ENCODE measurements at places on chromosomes 12 and 14.

DNA sequence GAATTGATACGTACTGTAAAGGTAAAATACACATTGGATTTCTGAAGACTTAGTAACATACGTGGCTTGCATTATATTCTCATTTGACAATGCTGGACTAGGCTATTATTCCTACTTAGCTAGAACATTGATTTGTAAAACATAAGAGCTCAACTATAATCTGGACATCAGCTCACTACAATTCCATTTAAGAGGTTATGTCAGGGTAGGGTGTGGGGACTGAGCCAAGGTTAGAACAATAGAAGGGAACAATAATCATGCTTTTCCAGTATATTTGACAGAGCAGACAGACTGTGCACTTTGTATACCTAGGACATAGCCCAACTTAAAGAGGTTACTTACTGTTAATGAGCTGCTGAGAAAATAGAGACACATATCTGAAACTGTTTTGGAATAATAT lies 10.8 kb downstream of the ZCRB1 start:
- no peak for DNase-seq

- DNase-seq = peak; percentile 65
These were observed 776 bp downstream of the RDH5 start for GRCh38 chr12:55720894-55721444.

- DNase-seq = peak; percentile 18
These were observed 127.7 kb downstream of the ZFP36L1 start for GRCh38 chr14:68665131-68665530.

GRCh38 chr14:101118233-101118632 lies 214.7 kb upstream of the RTL1 start:
- no peak for DNase-seq

- no peak for DNase-seq
These were observed 86.9 kb upstream of the NID2 start for GRCh38 chr14:52155651-52156213.

DNA sequence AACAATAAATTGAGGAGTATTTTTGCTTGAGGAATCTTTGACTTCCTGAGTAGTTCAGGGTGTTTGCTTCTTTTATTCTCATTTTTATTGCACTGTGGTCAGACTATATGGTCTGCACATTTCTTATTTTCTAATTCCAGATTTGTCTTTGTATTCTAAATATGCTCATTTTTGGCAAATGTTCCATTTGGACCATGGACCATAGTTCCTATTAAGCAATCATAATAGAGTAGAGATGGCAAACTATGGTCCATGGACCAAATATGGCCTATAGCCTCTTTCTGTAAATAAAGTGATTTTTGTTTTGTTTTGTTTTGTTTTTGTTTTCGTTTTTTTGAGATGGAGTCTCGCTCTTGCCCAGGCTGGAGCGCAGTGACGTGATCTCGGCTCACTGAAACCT lies 2.1 kb downstream of the GPRC5A start:
- no peak for DNase-seq

DNA sequence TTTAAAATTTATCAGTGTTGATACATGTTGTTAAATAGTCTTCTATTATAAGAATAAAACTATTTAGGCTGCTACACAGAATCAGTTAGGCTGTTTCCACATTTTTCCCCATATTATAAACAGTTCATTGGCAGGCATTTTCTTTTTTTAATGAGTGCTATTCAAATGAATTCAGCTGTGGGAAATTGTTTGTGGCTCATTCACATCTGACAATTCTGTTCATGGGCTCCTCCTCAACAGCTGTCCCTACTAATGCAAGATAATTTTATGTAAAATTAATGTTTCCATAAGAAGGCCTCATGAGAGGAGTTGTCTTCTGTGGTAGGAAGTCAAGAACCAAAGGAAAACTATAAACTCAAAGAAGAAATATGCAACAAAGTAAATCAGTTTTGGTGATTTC lies 218.0 kb downstream of the PPFIA2 start:
- DNase-seq = no peak

- no peak for DNase-seq
These were observed 51.4 kb upstream of the IFNG-AS1 start for GRCh38 chr12:67937822-67938221.

DNA sequence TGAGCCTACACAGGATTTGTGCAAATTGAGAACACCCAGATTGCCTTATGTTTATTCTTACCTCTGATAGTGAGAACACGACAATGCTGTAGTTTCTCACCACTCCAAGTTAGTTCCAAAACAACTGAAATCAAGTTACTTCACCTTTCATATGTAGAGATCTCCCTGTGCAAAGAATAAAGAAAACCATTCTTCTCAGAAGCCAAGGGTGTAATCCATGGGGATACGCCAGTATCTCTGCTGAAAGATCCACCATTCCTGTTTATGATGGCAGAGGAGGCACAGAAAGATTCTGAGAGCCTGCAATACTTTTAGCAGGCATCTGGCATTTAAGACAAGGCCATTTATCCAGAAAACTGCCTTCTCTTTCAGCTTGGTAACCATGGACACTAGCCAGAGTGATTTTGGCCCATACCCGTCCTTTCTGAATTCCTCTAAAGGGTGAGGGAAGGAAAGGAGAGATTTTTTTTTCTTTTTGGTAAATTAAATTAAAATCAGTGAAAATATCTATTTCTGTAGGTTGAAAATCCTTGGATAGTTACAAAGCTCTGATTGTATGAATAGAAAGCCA lies 355.4 kb upstream of the FAR2 start:
- no peak for DNase-seq

DNA sequence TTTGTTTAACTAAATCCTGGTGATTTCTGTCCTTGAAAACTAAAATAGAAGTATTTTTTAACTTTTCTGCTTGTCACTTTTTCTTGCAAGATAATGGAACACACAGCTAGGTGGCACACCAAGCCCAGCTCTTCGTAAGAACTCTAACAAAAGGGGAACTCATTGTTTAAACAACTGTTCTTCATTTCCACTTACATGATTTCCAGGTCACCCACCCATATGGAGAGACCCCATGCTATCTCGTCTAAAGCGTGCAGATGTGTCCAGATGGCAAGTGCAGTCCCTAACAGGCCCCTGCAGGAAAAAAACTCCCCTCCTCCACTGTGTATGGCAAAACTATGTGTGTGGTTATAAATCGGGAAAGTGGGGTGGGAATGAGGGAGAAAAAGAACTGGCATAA lies 43.3 kb upstream of the NT5DC3 start:
- DNase-seq = peak; percentile 60

DNA sequence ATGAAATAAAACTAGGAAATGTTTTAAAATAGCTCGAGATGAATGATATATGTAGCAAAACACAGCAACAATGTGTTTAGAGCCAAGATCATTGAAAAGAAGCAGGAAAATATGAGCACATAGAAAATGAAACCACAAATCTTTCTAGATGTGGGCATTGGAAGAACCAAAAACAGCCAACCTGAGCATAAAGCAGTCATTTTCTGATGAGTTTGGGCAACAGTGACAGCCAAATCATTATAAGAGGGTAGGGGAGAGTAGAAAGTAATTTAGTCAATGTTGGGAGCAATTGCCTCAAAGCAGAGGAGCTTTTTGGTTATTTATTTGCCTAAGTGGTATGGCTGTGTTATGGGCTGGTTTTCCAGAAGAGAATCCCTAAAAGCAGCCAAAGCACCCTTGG lies 8.8 kb upstream of the BICDL1 start:
- no peak for DNase-seq

DNA sequence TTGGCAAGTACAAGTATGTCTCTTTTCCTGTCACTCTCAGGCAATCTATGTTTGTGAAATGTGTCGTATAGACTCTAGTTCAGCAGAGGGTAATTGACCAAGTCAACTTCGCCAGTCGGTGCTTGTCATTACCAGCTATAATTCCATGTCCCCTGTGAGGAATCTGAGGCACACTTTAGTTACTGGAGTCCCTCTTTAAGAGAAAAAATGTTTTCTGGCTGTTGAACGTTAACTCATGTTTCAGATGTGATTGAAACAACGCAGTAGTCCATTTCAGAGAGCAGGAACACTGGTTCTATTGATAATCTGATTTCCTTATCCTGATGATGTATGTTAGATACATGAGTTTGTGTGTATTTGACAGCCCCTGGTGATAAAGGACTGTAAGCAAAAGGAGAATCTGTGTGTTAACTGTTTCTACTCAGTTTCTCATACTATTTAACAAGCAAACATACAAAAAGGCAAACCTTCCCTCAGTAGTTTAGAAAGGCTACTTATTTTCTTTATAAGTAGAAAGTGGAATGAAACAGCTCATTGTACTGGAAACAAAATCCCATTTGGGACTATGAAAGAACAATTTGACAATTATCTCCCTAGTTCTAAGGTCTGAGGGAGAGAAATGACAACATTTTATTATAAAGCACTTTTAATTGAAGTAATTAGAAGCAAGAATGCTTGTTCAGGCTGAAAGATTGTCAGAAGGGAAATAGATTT lies 161.1 kb upstream of the TRHDE start:
- DNase-seq = no peak

DNA sequence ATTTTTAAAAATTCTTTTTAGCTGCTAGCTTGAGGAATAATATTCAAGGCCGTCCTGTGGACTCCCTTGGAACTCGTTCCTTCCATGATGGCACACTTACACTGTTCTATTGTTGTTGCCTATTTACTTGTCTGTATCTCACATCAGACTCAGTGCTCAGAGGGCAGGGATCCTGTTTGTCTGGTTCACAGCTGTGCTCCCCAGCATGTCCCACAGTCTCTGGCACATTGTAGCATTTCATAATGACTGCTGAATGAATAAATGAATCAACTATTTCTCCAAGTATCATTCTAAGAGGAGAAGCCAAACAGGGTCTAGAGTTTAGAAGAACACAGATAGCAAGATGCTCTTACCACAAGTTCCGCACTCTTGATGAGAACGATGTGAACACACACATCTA lies 48.0 kb downstream of the NTN4 start:
- DNase-seq = no peak

- DNase-seq = peak; percentile 9
These were observed 70.7 kb downstream of the SLC8A3 start for GRCh38 chr14:70118064-70118463.

DNA sequence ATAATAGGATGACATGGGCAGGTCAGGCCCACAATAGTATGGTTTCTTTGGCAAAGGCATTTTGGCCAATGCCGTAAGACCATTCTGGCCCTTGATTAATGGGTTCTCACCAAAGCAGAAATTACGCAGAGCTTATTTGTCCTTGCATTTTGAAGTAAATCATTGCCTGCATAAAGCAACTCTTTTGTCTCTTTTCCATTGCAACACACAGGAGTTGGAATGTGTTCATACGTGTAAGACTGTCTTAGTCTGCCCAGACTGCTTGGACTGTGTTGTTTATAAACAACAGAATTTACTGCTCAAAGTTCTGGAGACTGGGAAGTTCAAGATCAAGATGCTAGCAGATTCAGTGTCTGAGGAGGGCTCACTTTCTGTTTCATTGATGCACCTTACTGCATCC lies 102.8 kb upstream of the NPAS3 start:
- DNase-seq = no peak

GRCh38 chr14:69619012-69619411 lies 7.6 kb downstream of the SUSD6 start:
- no peak for DNase-seq

Data from activated CD8-positive, alpha-beta memory T cell treated with anti-CD3 and anti-CD28 coated beads, Interleukin-2, amount 10 ng/mL, durations not matched to agents 7 days and 5 days (primary cell).